ENCODE measurements at places on chromosomes 12 and 14. TPM values are rescaled to one million over a fixed set of nuclear protein-coding genes. Genes with fewer than 3 reads are reported as not detected.

DNA sequence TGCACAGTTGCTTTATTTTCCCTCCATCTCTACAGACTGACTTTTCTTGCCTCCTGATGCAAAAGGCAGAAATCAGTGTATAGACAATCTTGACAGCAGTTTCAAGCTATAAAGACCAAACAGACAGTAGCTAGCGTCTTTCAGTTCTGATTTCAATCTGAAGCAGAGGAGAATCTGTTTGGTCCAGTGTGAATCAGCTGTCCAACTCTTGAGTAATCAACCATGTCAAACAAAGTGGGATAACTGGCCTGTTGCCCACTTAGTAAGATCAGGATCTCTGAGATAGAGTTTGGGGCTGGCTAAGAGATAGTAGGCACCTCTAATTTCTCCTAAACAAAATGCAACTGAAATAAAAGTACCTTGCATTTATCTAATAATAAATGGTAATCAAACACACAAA lies 797.4 kb upstream of the FBXO33 start:
- DNase-seq: no peak

GRCh38 chr12:116058574-116058973 lies 218.9 kb downstream of the MED13L start:
- DNase-seq: no peak

TAS2R13 gene
- 0.13 TPM for total RNA-seq

GRCh38 chr14:58639842-58640484 lies 2.2 kb downstream of the DACT1 start:
- DNase-seq: peak; percentile 57

GRCh38 chr12:51622564-51622963 lies 31.5 kb downstream of the SCN8A start:
- DNase-seq: peak; percentile 65

DNA sequence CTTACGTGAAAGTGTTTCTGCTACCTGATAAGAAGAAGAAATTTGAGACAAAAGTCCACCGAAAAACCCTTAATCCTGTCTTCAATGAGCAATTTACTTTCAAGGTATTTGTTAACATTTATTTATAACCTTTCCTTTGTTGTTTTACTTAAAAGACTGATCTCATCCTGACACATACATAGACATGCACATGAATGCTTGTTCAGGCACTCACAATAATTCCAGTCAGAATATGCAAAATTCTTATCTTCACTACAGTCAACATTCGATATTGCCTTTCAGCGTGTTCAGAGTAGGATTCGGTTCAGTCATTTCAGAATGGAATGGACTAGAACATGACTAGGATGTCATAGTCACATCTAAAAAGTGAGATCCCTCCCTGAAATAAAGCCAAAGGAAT lies 394.6 kb downstream of the PAWR start:
- no peak for DNase-seq

DNA sequence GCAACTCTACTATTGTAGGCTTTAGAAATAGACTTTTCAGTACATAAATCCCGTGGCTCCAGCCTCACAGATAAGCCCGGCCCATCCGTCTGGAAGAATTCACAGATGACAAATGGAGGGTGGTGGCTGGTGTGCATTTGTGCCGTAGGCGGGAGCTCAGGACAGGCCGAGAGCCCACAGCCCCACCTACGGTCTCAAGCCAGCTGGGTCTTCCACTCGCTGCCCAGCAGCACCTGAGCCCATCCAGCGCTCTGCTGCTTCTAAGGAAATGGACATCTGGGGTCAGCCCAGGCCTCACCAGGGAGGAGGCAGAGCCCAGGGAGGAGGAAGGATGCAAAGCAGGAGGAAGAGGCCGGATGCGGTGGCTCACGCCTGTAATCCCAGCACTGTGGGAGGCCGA lies 72.8 kb downstream of the KIF26A start:
- DNase-seq: no peak

GRCh38 chr14:91867316-91867988 lies at the start of gene TC2N:
TC2N (minus strand) TSS chr14:91867536; CDS start chr14:91813769, 53,767 bp downstream.
- no peak for DNase-seq

ST8SIA1 gene
- total RNA-seq: 2.5 TPM

- peak; percentile 48 for DNase-seq
These were observed 269.3 kb downstream of the DAD1 start for GRCh38 chr14:22319526-22320361.

DNA sequence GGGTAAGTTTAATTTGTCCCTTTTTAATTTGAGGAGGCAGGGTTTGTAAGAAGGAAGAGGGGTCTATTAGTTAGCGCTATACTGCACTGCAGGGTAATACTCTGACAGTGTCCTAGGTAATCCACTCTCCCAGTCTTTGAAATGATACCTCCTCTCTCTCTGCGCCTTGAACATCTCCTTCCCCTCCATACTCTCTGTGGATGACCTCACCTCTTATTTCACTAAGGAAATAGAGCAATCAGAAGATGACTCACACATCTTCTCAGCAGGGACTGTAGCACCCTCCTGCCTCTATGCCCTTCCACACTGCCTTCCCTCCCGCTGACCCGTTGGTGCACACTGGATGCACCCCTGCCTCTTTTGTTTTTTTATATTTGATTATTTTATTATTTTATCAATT lies 94.2 kb downstream of the GRIP1 start:
- DNase-seq: peak; percentile 79

- no peak for DNase-seq
These were observed 45.3 kb upstream of the ESRRB start for GRCh38 chr14:76330411-76331327.

- DNase-seq: peak; percentile 34
These were observed 738 bp downstream of the CKAP4 start for GRCh38 chr12:106246891-106247673.

DNA sequence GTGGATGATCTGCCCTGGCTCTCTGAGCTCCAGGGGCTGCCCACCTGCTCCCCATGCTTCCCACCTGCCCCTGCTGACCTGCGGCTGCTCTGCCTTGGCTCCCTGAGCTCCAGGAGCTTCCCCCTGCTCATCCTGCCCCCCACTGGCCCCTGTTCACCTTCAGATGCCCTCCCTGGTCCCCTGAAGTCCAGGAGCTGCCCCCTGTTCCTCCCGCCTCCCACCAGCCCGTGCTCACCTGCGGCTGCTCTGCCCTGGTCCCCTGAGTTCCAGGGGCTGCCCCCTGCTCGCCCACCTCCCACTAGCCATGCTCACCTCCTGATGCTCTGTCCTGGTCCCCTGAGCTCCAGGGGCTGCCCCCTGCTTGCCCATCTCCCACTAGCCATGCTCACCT lies 219.7 kb downstream of the TMEM121 start:
- DNase-seq: no peak

GRCh38 chr12:131869871-131870418 lies 24.5 kb upstream of the ULK1 start:
- peak; percentile 62 for DNase-seq

DNA sequence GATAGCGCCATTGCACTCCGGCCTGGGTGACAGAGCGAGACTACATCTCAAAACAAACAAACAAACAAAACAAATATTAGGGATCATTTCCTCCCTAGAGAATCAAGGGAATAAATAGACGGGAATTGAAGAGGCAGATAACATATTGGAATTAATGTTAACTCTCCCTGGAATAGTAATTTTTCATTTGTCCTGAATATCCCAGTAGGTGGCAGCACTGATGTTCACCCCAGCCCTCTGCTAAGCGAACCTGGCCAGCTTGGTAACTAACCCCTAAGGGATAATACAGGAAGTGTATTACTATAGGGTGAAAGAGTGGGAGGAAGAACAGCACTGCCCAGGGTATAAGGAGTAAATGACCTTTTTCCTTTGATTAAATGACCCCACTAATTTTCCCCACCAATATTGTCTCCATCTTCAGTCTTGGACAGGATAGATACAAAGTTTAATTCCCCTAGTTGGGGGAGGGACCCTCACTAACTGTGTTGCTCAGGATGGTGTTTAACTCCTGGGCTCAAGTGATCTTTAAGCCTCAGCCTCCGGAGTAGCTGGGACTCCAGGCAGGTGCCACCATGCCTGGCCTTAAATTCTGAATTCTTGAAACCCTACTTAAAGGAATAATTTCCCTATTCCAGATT lies 40.5 kb downstream of the SLC2A14 start:
- peak; percentile 47 for DNase-seq

Data from HT1080 (cell line).